CD4-positive, alpha-beta T cell treated with Interleukin-15 for 4 hours (primary cell): ENCODE measurements at places on chromosomes 6 and 20.

DNA sequence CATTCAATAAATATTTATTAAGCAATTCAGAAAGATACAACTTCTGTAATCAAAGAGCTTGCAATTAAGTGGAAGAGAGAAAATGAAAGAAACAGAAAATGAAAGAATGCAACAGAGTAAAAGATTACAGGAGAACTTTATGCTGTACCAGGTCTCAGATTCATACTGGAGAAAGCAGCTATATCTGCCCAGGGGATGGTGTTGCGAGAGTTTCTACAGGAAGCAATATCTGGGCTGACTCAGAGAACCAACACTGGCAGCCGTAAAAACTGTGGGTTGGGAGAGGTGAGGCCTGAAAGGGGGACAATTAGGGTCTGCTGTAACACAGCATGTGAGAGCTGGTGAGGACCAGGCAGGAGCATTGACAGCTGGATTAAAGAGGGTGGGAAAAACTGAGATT, 256.7 kb upstream of the TCF21 start:
- DNase-seq = no peak

DNA sequence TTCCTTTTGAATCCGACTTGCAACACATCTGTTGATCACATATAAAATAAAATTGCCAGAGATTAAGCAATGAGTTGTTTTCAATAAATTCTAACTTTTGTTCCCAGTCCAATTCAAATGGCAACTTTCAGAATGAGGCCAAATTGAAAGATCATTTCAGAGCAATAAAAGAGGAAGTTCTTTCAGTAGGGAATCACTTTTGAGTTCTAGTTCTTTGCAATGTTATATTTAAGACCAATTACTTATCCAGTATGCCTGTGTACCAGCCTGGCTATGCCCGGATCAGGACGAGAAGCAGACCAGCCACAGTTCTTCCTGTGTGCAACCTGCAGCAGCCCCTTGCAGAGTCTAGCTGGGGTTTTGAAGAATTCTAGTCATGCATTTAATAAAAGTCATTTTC, 232.5 kb downstream of the BTBD9 start:
- no peak for DNase-seq

GRCh38 chr6:20454204-20454824, 52.6 kb downstream of the E2F3 start:
- peak; percentile 27 for DNase-seq

DNA sequence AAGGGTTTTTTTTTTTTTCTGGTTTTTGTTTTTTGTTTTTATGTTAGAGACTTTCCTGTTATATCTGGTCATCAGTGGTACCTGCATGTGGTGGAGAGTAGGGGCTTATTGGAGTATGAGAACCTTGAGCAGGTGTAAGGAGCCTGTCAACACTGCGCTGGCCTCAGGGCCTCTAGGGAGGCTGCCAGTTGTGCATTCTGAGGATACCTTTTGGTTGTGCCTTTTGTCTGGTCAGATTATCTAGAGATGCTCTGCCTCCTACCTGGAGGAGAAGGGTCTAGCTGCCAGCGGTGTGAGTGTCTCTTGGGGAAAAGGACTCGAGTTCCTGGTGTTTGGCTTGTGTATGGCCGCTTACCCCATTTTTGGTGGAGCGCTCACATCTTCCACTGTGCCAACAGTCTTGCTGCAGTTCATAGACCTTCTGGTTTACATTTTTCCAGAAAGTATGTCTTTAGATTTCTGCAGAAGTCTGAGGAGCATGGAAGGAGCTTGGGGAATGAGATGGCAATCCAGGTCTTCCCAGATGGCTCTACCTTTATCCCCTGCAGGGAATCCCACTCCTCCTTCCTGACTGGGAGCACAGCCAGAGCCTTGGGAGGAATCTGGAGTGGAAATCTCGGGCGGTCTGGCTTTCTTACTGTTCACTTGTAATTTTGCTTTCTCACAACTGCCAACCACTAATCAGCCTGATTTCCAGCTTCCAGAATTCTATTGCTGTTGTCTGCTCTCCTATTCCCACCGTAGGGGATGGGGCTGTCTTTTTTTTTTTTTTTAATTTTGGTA, 49.9 kb downstream of the PTPN1 start:
- no peak for DNase-seq

GRCh38 chr20:17833036-17833674, 133.4 kb downstream of the BANF2 start:
- DNase-seq = no peak

DNA sequence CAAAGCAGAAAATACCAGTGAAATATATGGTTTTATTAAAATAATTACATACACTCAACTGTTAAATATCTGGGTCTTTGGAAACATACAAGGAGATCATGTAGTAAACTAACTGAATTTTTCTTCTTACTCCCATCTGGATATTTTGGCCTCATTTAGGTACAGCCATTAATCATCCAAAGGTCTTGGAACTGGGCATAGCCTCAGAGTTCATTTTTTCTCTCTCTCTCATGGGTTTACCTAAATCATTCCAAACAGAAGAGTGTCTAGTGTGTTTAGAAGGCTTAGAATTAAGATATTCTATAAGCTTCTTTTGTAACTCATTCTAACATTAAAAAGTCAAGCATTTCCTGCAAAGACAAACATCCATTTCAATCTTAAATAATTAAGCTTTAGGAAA, 79.4 kb downstream of the HMGCLL1 start:
- DNase-seq = no peak

- no peak for DNase-seq
Observed at GRCh38 chr6:143410859-143411270, 39.6 kb downstream of the ADAT2 start.

DNA sequence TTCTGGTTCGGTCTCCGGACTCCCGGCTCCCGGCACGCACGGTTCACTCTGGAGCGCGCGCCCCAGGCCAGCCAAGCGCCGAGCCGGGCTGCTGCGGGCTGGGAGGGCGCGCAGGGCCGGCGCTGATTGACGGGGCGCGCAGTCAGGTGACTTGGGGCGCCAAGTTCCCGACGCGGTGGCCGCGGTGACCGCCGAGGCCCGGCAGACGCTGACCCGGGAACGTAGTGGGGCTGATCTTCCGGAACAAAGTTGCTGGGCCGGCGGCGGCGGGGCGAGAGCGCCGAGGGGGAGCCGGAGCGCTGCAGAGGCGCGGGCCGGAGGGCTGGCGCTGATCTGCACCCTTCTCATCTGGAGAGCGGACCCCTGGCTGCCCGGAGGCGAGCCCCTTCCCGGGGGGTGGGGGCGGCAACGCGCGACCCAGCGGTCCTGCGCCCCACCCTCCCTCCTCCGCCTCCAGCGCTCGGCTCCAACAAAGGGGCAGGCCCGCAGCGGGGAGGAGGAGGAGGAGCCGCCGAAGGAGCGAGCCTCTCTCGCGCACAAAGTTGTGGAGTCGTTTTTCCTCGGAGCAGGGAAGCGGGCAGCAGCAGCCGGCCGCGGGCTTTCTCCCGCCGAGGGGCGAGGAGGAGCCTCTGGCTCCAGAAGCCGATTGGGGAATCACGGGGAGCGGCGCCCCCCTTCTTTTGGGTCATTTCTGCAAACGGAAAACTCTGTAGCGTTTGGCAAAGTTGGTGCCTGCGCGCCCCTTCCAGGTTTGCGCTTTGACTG, at the start of gene UTRN:
Gene UTRN, plus strand, starts transcription at position 553 of the 765 bp plus-strand sequence. CDS start 6,494 bp downstream, outside the sequence.
- peak; percentile 27 for DNase-seq

- no peak for DNase-seq
Observed at GRCh38 chr20:43183536-43184070, 6.1 kb downstream of the PTPRT start.

- DNase-seq = no peak
Observed at GRCh38 chr6:10391799-10392198, 23.1 kb downstream of the TFAP2A start.

DNA sequence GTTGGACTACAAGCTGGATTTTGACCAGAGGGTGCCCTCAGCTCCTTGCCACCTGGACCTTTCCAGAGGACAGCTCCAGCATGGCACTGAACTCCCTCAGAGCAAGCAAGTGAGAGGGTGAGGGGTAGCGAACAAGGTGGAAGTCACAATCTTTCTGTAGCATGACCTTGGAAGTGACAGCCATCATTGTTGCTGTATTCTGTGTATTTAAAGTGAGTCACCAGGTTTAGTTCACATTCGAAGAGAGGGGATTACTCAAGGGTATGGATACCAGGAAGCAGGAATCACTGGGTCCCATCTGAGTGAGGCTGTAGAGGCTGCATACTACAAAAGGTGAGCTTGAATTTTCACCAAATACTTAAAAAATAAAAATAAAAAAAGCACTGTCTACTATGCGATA, 280.0 kb upstream of the SPTLC3 start:
- DNase-seq = no peak

DNA sequence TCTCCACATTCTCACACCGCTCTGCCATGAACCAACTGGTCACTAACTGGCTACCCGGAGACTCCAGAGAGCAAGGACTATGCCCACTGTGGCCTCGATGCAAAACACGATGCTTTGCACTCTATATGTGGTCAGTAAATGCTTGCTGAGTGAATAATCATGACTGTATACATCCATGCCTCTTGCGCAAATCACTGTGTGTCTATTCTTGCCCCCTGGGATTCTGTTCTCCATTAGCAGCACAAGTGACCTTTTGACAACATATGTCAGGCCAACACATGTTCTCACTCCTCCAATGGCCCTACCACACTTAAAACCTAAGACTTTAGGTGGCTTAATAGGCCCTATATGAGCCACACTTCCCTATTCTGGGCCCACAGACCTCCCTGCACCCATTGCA, 16.9 kb downstream of the KIF16B start:
- DNase-seq = no peak

DNA sequence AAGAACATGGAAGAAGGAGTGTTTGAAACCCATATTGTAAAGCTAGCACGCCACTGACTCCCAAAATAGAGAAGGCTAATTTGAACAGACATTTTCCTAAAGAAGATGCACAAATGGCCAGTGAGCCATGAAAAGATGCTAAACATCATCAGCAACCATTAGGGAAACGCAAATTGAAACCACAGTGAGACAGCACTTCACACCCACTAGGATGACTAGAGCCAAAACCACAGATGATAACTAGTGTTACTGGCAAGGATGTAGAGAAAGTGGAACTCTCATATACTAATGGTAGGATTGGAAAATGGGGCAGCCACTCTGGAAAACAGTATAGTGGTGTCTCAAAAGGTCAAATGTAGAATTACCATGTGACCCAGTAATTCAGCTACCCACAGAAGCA, 58.2 kb downstream of the BMP7 start:
- no peak for DNase-seq

- DNase-seq = no peak
Observed at GRCh38 chr6:166930354-166930891, 25.9 kb downstream of the RNASET2 start.

DNA sequence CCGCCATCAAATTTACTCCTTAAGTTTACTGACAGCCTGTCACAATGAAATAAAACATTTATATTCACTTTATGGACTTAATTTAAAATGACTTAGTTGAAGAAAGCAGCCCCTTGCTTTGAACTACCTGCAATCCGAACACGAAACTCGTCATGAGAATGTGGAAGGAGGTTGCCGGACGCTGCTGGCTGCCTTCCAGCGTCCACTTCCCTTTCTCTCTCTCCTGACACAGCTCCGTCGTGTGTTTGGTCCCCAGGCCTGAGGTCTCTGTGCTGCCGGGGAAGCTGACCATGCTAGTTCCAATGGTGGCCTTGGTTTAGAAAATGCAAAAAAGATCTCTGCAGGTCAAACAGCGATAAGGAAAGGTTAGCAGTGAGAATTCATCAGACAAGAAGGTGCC, 519.7 kb downstream of the CDH26 start:
- no peak for DNase-seq
